ENCODE measurements at places on chromosomes 7 and 10. TPM values are rescaled to one million over a fixed set of nuclear protein-coding genes. Genes with fewer than 3 reads are reported as not detected.

DNA sequence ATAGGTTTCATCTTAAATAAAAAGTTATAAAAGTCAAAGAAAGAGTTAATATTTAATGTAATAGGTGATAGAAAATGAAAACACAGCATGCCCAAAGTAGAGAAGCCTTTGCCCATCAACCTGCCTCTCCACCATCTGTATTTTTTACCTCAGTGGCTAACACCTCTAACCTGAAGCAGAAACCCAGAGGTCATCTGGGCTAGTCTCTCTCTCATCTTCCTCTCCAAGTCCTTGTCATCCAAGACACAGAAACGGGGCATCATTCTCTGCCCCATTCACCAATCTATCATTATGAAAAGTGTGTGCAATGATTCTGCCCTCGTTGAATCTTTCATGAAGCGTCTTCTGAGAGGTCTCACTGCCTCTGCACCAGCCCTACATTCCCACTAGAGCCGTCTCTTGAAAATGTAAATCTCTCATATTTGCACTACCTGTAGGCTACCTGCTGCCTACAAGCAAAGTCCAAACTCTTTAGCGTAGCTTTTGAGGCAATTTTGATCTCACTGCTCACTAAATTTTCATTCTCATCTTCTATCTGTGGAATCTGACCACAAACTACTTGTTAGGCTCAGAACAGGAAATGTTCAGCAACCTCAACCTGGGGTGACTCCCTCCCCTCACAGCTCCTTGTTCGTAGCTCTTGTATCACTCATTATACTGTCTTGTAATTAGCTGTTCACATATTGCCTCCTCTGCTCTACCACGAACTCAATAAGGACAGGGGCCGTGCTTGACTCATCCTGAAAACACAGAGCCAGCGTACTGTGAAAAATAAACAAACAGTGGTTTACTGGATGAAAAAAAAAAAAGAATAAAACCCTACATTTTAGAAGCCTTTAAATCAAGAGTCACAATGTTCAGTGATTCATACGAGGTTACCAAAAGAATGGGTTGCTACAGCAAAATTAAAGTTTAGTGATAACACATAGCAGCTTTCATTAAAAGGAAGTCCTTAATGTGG lies 83.1 kb downstream of the CTNNA3 start:
- no peaks in the 10 kb centered on the region for H3K36me3 ChIP-seq
- peak overlapping the region; percentile 91 for H3K27ac ChIP-seq
- peak; percentile 8 for DNase-seq
- H3K27me3 ChIP-seq = no peaks in the 10 kb centered on the region

- peak overlapping the region; percentile 98 for H3K27ac ChIP-seq
- DNase-seq = no peak
Measured at GRCh38 chr10:94361171-94361794, 1.5 kb downstream of the NOC3L start.

GRCh38 chr10:109696981-109697775 lies 226.1 kb downstream of the XPNPEP1 start:
- no peak overlapping the region for H3K4me3 ChIP-seq
- DNase-seq = no peak
- H3K27ac ChIP-seq = no peak overlapping the region
- H3K27me3 ChIP-seq = peaks cover 28% of the 10 kb centered on the region
- no peaks in the 10 kb centered on the region for H3K4me1 ChIP-seq

DNA sequence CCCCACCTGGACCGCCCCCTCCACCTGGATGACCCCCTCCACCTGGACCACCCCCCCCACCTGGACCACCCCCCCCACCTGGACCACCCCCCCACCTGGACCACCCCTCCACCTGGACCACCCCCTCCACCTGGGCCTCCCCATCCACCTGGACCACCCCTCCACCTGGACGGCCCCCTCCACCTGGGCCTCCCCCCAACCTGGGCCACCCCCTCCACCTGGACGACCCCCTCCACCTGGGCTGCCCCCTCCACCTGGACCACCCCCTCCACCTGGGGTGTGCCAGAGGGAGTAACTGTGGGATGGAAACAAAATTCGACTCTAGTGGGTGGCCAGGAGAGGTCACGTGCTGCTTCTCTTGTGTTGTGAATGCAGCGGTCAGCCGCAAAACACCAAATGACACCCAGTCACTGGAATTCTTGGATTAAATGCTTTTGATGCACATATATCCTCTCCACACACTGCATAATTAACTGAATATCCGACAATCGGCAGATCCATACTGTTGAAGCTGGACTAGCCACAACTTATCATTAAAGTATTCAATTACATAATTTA lies 316.7 kb downstream of the PTPRN2 start:
- no peaks in the 10 kb centered on the region for H3K27me3 ChIP-seq
- H3K4me3 ChIP-seq = no peak overlapping the region
- no peak overlapping the region for H3K27ac ChIP-seq
- no peaks in the 10 kb centered on the region for H3K4me1 ChIP-seq

NUPR2 gene
- total RNA-seq = not detected

DNA sequence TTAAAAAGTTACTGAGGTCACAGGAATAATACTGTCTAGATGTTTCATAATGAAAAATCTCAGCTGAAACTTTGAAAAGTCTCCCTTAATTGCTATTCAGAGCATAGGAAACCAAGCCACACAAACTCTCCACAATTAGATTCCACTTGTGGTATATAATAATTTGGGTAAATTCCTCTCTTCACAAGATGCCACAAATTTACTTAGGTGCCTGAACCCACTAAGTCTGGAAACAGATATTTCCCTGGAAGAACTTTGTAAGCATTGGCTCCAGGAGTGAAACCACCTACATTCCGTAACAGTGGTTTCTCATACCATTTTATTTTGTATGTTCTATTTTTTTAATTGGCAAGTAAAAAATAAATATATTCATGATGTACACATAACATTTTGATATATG lies 493.4 kb downstream of the SEMA3D start:
- H3K27ac ChIP-seq = no peak overlapping the region
- DNase-seq = no peak
- no peaks in the 10 kb centered on the region for H3K36me3 ChIP-seq
- no peaks in the 10 kb centered on the region for H3K27me3 ChIP-seq
- no peaks in the 10 kb centered on the region for H3K4me1 ChIP-seq

Data from T-helper 17 cell (primary cell).